ENCODE measurements at places on chromosomes 6 and 20.

DNA sequence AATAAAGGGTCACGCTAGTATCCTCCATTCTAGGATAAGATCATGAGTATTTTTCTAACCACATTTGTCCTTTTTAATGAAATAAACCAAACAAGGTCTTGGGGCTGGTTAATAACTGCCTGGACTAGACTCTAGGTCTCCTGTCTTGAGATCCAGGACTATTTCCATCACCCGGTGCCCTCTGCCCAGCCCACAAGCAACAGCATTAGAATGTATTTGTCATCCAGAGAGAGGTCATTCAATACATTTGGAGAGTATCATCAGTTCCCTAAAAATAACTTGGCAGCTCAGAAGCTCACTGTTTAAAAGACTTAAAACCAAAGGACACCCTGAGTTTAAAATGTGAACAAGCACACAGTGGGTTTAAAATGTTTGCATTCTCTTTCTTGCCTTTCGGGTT is 4.4 kb upstream of the RBM24 start:
- H3K27me3 ChIP-seq, result peaks cover 37% of the 10 kb centered on the region
- H3K4me3 ChIP-seq, result no peak overlapping the region
- no peak overlapping the region for H3K27ac ChIP-seq

DNA sequence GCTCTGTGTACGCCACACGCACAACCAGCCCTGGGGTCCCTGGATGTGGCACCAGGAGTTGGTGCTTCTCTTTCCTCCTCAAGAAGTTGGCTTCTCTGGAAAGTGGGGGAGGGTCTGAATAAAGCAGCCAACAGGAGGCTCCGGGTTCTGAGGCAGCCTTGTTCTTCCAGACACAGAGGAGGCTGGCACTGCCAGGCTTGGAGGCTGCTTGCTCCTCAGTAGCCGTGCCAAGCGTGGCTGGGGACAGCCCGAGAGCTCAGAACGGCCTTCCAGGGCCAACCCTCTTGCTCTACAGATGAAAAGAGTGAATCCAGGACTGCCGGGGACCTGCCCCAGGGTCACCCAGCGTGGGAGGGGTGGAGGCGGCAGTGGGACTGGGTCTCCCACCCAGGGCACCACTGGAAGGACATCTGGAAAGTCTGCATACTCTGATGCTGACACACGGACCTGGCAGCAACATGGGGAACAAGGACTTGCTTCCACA is 70.4 kb downstream of the SLC22A23 start:
- H3K36me3 ChIP-seq, result no peaks in the 10 kb centered on the region
- H3K27me3 ChIP-seq, result no peaks in the 10 kb centered on the region
- H3K4me1 ChIP-seq, result no peaks in the 10 kb centered on the region
- no peak for DNase-seq
- no peak overlapping the region for H3K4me3 ChIP-seq
- H3K27ac ChIP-seq, result no peak overlapping the region

DNA sequence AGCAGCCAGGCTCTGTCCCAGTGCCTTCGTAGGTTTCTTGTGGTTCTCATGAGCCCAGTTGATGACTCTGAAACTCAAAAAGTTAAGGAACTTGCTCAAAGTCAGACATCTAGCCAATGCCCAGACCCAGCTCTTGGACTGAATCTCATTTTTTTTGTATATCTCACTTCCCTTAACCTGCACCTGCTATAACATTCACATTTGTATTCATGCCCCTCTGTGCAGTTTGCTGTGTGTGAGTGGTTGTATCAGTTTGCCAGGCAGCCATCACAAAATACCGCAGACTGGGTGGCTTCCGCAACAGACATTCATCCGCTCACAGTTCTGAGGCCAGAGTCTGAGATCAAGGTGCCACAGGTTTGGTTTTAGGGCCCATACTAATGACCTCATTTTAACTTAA is 49.9 kb downstream of the IPCEF1 start:
- no peaks in the 10 kb centered on the region for H3K36me3 ChIP-seq
- H3K4me1 ChIP-seq, result peaks cover 6% of the 10 kb centered on the region
- no peaks in the 10 kb centered on the region for H3K27me3 ChIP-seq

DNA sequence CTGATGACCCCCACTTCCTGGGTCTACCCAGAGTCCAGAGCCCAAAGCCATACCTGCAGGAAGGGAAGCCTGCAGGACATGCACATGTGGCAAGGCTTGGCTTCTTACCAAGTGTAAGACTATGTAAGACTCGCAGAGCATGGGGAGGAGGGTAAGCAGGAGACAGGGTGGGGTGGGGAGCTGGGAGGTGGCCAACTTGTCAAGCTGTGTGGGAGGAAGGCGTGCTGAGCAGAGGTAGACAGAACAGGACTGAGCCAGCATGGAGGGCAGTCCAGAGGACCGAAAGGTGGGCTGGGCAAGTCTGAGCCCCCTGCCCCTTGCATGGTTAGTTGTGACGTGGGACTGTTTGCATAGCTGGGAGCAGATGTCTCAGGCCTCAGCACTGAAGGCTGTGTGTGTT is 53.4 kb upstream of the RNF24 start:
- H3K27ac ChIP-seq, result no peak overlapping the region
- H3K4me3 ChIP-seq, result no peak overlapping the region
- no peak for DNase-seq
- no peaks in the 10 kb centered on the region for H3K36me3 ChIP-seq
- H3K4me1 ChIP-seq, result no peaks in the 10 kb centered on the region
- H3K27me3 ChIP-seq, result no peaks in the 10 kb centered on the region

DNA sequence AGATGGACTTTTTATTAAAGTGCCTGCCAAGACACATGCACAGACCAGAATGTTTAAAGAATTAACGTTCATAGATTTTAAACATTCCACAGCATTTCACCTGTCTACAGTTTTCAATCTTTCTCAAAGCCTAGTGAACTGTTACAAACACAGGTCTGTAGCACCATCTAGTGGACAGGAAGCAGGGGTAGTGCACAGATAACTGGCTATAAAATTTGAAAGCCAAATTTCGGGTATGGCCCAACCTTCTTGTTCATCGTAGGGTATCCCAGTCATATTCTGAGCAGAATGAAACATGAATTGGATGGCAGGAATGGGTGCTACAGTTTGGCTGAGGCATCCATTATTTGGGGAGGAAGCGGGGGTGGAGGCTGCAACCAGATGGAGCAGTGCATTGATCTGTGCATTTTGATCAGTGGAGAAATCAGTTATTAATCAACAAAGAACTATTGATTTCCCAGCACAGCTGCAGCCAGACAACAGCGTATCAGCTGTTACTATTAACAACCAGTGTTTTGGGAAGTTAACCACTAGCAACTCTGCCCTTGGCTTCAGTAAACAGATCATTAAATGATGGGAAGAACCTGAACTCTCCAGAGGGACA is 56.1 kb upstream of the B3GAT2 start:
- H3K4me1 ChIP-seq, result no peaks in the 10 kb centered on the region
- H3K27ac ChIP-seq, result no peak overlapping the region
- no peaks in the 10 kb centered on the region for H3K36me3 ChIP-seq
- H3K27me3 ChIP-seq, result peaks cover 4% of the 10 kb centered on the region
- DNase-seq, result no peak

DNA sequence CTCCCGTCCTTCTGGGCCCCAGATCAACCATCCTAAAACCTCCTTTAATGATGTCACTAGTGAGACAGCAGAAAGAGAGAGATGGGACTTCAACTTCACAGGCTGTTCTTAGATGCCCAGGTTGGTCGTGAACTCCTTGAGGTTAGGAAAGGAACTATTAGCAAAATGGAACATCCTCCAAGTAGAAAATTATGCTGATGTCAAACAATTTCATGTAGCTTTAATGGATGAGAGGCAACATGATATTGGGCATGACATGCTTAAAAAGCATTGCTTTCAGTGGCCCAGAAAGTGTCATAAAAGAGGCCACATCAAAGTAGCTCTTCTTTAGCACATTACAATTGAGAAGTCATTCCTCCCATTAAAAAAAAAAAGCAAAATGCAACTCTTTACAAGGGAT is 248.1 kb downstream of the PTPRT start:
- H3K27ac ChIP-seq, result no peak overlapping the region
- no peaks in the 10 kb centered on the region for H3K27me3 ChIP-seq
- H3K4me1 ChIP-seq, result no peaks in the 10 kb centered on the region
- no peak for DNase-seq
- H3K4me3 ChIP-seq, result no peak overlapping the region

DNA sequence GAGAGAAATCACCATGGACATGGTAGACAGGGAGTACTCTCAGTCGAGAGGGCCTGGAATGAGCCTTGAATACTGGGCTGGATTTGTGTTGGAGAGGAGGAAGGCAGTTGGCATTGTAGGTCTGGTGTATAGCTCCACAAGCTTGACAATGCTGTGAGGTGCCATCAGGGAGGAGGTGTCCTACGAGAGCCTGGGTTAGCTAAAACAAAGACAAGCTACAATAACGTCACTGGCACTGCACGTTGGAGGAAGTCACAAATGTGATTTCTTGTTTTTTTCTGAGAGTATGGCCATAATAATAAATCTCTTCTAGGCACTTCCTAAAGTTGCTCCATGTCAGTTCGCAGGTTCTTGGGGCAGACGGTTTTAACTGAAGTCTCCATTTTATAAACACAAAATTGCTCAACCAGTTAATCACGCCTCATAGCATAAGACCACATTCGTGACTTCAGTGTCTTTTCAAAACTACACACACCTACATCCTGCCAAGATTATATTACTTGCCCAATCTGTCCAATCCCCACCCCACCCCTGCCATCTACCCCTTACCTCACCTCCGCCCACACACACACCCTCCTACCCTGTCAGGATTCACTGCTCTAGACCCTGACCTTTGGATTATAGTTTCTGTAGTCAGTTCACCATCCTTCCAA is 4.4 kb upstream of the HLA-DMB start:
- H3K4me1 ChIP-seq, result peaks cover 57% of the 10 kb centered on the region
- no peak overlapping the region for H3K27ac ChIP-seq
- peak; percentile 41 for DNase-seq
- H3K27me3 ChIP-seq, result no peaks in the 10 kb centered on the region
- no peak overlapping the region for H3K4me3 ChIP-seq

- no peaks in the 10 kb centered on the region for H3K36me3 ChIP-seq
- H3K4me3 ChIP-seq, result no peak overlapping the region
- H3K27ac ChIP-seq, result no peak overlapping the region
- peaks cover 32% of the 10 kb centered on the region for H3K27me3 ChIP-seq
- no peak for DNase-seq
Measured at GRCh38 chr6:105178110-105178509, 1.7 kb downstream of the POPDC3 start.

DNA sequence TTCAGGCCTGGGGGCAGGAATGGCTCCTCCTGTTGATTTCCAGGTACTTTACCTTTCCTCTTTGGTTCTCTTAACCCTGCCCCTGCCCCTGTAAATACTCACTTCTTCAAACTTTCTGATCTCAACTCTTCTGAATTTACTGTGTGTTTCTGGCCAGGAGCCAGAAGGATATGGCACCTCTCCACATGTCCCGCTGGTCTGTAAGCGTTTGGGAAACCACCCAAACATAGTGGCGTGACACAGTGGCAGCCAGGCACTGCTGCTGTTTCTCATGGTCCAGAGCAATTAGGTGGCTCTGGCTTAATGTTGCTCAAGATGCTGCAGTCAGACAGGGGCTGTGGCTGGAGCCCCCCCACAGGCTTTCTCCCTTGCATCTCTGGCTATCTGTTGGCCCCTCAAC is 374.5 kb downstream of the RNGTT start:
- no peak overlapping the region for H3K4me3 ChIP-seq
- H3K4me1 ChIP-seq, result no peaks in the 10 kb centered on the region
- DNase-seq, result no peak
- H3K27me3 ChIP-seq, result peaks cover 2% of the 10 kb centered on the region

DNA sequence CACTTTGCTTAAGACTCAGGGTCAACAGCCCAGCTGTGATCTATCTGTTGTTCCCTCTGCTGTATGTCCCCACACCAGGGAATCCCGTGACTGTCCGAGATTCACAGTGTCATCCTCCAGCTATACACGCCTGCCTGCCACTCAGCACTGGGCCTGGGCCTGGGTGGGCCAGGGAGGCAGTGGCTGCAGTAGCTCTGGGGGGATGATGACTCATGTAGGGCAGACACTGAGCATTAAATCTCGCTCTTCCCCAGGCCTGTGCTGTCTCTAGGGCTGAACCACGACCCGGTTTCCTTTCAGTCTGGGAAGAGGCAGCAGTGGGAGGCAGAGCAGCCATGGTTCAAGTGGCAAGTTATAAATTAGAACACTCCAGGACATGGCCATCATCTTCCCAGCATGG is 173.9 kb downstream of the LRFN2 start:
- no peaks in the 10 kb centered on the region for H3K36me3 ChIP-seq
- DNase-seq, result no peak
- H3K4me3 ChIP-seq, result no peak overlapping the region
- no peaks in the 10 kb centered on the region for H3K27me3 ChIP-seq
- H3K4me1 ChIP-seq, result no peaks in the 10 kb centered on the region

DNA sequence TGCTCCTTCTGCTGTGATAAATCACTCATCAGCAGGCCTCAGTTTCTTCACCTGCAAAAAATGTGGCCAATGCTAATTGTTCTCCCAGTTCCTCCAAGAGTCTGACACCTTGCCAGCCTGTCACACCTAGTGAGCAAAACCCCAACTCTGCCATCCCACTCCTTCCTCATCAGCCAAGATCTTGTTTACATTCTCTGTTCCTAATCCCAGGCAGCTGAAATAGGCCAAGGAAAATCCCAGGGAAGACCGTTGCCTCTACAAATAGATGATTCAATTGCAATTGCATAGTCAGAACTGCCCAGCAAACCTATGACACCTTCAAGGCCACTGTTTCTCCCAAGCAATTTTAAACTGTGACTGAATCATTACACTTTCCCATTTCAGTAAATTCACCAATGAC is 78.7 kb downstream of the GMDS start:
- H3K27me3 ChIP-seq, result no peaks in the 10 kb centered on the region
- H3K4me1 ChIP-seq, result peaks cover 3% of the 10 kb centered on the region
- no peaks in the 10 kb centered on the region for H3K36me3 ChIP-seq
- H3K4me3 ChIP-seq, result no peak overlapping the region
- H3K27ac ChIP-seq, result no peak overlapping the region

- no peak overlapping the region for H3K4me3 ChIP-seq
- H3K4me1 ChIP-seq, result peaks cover 3% of the 10 kb centered on the region
Measured at GRCh38 chr6:37966801-37967200, 147.3 kb downstream of the ZFAND3 start.

GRCh38 chr20:51902933-51903332 is 100.6 kb upstream of the SALL4 start:
- H3K4me3 ChIP-seq, result no peak overlapping the region
- H3K36me3 ChIP-seq, result no peaks in the 10 kb centered on the region
- no peaks in the 10 kb centered on the region for H3K4me1 ChIP-seq
- H3K27me3 ChIP-seq, result peaks cover 5% of the 10 kb centered on the region
- no peak for DNase-seq

- no peaks in the 10 kb centered on the region for H3K36me3 ChIP-seq
- H3K4me3 ChIP-seq, result no peak overlapping the region
- H3K4me1 ChIP-seq, result no peaks in the 10 kb centered on the region
- no peak overlapping the region for H3K27ac ChIP-seq
- no peak for DNase-seq
Measured at GRCh38 chr6:34572585-34572984, 16.5 kb upstream of the SPDEF start.

GRCh38 chr6:50822078-50822476 is 3.4 kb downstream of the TFAP2B start:
- H3K27me3 ChIP-seq, result peaks cover 81% of the 10 kb centered on the region
- H3K4me1 ChIP-seq, result peaks cover 5% of the 10 kb centered on the region
- H3K36me3 ChIP-seq, result no peaks in the 10 kb centered on the region

- H3K27ac ChIP-seq, result no peak overlapping the region
- no peak overlapping the region for H3K4me3 ChIP-seq
- H3K36me3 ChIP-seq, result no peaks in the 10 kb centered on the region
- H3K27me3 ChIP-seq, result no peaks in the 10 kb centered on the region
Measured at GRCh38 chr20:49529470-49529869, 38.5 kb downstream of the PTGIS start.

Data from CD4-positive, alpha-beta T cell (primary cell).